ENCODE measurements at places on chromosomes 12 and 14. TPM values are rescaled to one million over a fixed set of nuclear protein-coding genes. Genes with fewer than 3 reads are reported as not detected.
A peak's percentile ranks its signal among the peaks of the same experiment; 100 is the strongest.

DNA sequence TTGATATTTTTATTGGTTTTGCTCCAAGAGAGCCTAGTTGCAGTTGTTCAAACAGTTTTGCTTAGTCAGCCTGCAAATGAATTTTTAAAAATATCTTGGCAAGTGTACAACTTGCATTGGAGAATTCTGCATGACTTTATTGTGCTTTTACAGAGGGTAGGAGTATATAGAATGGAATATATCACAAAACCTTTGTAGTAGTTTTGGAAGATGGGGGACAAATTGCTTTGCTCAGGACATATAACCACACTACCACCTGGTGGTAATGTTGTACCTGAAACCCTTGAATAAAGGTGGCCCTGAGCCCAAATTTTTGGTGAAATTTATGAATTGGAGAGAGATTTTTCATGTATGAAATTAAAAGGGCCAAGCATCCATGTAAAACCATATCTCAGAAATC is 645.2 kb downstream of the MED13L start:
- no peak for DNase-seq

DNA sequence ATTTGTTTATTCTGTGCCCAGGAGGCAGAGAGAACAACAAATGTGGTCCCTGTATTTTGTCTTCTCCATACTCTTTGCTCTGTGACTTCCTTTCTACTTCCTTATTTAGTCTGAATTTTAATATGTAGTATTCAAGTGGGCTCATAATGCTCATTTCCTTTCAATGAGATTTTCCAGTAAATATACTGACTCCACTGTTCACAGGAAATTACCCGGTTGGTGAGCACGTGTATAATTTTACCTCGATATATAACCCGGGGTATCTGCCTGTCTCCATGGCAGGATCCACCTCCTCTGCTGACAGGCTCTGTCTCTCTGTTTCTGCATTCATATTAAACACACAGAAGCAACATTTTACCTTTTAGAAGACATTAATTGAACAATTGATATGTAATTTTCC is 166.0 kb downstream of the SLC38A4 start:
- DNase-seq, result no peak

Gene MDGA2
- not detected for total RNA-seq

DNA sequence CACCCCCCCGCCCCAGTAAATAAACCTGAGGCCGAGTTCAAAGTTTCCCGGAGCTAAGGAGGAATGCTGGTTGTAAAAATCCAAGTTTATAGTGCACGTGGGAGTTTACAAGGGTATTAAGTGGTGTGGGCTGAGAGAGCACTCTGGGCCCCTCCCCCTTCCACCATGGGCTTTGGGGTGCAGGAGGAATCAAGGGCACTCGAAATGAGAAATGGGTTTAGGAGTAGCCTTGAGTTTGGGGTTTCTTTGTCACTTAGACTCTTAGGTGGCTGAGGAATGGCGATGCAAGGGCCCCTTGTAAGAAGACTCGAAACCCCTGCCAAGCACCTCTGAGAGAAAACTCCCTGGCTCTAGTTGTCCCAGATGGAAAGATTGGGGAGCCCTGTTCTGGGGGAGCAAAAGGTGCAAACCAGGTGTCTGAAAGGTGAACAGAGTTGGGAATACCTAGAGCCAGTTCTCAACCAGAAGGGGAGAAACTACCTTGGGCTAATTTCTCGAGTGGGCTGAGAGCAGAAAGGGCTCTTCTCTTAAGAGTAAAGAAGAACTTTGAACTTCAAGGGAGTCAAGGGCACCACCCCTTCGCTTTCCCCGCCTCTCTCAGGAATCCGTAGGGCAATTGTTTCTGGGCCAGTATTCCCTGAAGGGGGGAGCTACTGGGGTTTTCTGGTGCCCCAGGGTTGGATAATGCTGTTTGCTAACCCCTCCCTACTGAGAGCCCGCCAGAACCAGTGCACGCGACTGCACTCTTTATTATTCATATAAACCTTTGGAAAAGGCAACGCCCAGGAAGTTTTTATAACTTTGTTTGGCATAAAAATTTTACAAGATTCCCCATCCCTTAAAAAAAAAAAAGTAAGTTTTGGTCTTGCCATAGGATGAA is 4.0 kb upstream of the HOTAIR start:
- DNase-seq, result no peak

GRCh38 chr14:103070263-103070885 is 13.0 kb upstream of the CDC42BPB start:
- DNase-seq, result no peak

DNA sequence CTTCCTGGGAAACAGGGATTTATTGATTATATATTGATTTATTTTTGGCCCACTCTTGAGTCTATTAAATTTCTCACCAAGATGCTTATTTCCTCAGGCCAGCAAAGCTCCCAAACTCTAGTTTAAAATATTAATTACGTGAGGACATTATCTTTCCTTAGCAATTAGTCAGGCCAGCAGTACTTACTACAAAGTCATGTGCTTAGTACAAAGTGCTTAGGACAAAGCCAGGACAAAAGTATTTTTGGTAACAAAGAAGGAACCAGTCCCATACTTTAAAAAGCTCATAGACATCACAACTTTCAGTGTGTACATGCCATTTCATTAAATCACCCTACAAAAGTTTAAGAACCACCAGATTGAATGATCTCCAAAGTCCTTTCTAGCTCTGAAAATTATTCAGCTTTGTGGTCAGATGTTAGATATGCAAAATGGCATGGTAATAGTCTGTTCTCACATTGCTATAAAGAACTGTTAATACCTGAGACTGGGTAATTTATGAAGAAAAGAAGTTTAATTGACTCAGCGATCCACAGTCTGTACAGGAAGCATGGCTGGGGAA is 94.7 kb upstream of the PWP1 start:
- DNase-seq, result no peak

- DNase-seq, result no peak
These were observed 11.2 kb downstream of the TTC9 start for GRCh38 chr14:70652871-70653270.

GRCh38 chr12:55862286-55862685 is 19.6 kb upstream of the MMP19 start:
- DNase-seq, result peak; percentile 49

DNA sequence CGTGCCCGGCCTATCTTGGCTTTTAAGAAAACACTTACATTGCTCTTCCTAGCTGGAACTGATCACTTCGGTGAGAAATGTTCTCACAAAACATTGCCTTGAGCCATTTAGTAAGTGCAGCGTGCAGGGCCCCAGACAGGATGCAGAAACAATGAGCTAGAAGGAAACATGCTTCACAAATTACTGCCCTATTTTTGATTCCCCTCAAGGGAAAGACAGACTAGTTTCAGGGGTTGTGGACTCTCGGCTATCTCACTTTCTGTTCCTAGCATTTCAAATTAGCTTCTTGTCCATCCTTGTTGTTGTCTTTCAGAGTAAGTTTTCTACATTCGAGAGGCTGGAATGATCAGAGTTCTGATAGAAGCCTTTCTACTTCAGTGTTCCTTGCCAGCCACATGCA is 21.6 kb downstream of the TGFB3 start:
- no peak for DNase-seq

GRCh38 chr14:102231476-102232347 is 73.3 kb downstream of the MOK start:
- DNase-seq, result peak; percentile 82

- DNase-seq, result no peak
These were observed 4.3 kb downstream of the NAP1L1 start for GRCh38 chr12:76080017-76080728.

- DNase-seq, result no peak
These were observed 118.8 kb downstream of the SCARB1 start for GRCh38 chr12:124744659-124745464.

- DNase-seq, result no peak
These were observed 277.7 kb downstream of the TMTC2 start for GRCh38 chr12:82964446-82964845.

- DNase-seq, result no peak
These were observed 1.1 kb upstream of the SDSL start for GRCh38 chr12:113420996-113421595.

DNA sequence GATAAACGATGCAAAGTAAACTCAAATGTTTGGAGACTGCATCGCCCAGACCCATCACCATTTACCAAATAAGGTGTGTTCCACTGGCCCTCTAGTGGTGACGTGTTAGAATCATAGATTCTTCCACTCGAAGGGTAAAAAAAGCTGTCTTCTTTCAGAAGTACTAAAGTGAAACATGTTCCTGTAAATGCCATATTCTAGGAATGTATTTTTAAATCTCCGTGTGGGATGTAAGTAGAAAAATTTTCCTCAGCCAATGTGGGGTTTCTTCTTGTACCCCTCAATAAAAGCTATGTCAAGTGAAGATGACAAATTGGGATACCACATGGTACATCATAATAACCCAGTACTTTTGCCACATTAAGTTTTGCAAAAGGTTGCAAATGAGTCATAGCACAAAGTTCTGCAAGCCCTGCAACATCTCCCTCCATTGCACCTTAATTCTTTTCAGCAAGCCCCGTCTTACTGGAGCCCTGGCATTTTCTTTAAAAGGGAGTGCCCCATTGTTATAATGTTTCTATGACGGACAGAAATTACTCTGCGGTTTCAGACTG is 100.8 kb downstream of the CCER1 start:
- DNase-seq, result peak; percentile 67

DNA sequence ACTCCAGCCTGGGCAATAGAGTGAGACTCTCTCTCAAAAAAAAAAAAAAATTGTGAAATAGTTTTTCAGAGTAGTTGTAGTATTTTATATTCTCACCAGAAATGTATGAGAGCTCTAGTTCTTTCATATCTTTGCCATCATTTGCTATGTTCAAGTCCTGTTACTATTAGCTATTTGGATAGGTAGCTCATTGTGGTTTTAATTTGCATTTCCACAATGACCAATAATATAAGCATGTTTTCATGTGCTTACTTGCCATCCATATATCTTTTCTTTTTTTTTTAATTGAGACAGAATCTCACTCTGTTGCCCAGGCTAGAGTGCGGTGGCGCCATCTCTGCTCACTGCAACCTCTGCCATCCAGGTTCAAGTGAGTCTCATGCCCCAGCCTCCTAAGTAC is 8.4 kb upstream of the RIPK3 start:
- DNase-seq, result no peak

DNA sequence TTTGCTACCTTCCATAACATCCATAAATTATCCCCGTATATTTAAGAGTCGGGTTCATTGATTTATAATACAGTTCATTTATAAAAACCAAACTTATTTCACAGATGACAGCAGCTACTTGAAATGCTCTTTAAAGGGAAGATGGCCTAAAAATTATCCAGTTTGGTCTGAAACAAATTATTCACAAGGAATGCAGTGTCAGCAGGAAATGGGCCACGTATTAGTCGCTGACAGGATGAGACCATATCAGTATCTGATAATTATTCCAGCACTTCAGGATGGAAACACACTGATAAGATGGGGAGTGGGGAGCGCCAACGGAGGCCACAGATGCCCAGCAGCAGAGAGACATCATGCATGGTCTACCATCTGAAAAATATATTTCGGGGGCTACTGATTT is 60.5 kb upstream of the TMEM132D start:
- DNase-seq, result no peak

Gene KRT6C
- not detected for total RNA-seq

Gene IL25
- total RNA-seq, result not detected

- no peak for DNase-seq
These were observed 185.1 kb downstream of the AKAP6 start for GRCh38 chr14:32514236-32514635.

All from myocyte (in vitro differentiated cells).